SK-N-SH treated with all-trans-retinoic acid at 6 μM for 48 hours (cell line): ENCODE measurements at places on chromosomes 12 and 14.

DNA sequence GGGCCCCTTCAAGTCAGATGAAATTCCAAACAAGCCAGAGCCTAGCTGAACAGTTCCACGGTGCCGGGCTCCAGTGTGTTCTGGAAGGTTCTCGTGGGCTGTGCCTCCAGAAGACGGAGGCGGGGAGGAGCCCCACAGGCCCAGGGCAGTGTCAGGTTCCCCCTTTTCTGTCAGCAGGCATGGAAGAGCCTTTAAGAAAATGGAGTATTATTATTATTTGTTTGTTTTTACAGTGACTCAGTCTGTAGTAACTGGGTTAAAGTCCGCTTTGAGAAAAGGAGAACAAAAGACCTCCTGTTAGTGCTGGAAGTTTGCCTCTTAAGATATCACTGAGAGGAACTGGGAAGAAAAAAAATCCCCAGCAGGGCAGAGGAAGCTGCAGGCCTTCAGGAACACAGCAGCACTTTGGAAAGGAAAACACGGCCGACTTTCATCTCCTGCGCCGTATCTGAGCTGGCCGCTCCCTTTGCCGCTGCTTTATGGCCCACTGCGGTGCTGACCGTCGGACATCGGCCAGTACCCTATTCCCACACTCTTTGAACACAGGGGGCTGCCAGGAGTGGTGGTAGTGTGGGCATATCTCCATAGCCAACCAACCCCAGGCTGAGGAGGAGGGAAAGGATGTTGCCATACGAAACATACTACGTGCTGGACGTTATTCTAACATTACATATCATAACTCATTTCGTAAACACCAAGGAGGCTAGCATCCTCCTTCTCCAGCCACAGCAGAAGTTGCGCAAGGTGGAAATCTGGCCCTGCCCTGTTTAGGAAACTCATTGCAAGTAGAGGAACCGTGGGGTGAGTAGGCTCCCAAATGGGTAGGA lies 194.0 kb downstream of the ZFP36L1 start:
- ATAC-seq = peak; percentile 56; the same call in 2 of the 3 replicates

DNA sequence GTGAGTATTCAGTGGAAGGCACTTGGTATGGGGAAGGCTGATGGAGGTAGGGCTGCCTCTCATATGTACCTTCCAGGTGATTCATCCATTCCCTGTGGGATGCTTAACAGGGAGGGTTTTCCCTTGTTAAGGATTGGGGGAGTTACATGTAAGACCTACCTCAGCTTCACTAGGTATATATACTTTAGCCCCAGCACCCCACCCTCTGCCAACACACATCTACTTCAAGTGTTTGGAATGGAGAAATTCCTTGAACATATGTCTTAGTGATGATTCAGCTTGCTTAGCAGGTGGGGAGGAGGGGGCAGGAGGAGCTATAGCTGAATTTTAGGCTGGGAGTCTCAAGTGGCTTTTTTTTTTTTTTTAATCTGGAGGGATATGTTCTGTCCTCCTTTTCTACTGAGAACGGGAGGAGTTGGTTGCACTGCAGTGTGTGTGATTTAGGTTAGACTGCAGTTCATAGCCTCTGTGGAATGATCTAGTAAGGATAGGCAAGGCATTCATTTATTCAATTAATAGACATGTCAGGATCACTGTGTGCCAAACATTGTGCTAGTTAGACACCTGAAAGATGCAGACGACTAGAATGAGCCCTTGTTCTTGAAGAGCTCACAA lies 1.7 kb downstream of the PIP4K2C start:
- no peak for ATAC-seq

GRCh38 chr12:52539083-52539820 lies 13.7 kb downstream of the KRT71 start:
- ATAC-seq = no peak

- ATAC-seq = no peak
These were observed 233.2 kb downstream of the NRXN3 start for GRCh38 chr14:78403278-78403815.

DNA sequence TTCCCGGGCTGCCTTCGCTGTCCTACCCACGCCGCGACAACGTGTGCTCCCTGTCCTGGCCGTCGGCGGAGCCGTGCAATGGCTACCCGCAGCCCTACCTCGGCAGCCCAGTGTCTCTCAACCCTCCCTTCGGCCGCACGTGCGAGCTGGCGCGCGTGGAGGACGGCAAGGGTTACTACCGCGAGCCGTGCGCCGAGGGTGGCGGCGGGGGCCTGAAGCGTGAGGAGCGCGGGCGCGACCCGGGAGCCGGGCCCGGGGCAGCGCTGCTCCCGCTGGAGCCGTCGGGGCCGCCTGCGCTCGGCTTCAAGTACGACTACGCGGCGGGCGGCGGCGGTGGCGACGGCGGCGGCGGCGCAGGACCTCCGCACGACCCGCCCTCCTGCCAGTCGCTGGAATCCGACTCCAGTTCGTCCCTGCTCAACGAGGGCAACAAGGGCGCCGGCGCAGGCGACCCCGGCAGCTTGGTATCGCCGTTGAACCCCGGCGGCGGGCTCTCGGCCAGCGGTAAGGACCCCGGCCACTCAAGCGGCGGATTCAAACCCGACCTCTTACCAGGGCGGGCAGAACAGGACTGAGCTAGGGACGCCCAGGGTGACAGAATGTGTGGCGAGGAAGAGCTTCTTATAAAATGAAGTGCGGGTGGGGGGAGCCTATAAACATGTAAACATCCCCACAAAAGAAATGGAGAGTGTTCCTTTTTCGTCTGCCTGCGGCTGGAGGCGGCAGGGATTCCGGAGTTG lies 503 bp downstream of the HOXC12 start:
- no peak for ATAC-seq

- no peak for ATAC-seq
These were observed 422.6 kb downstream of the MDGA2 start for GRCh38 chr14:47252802-47253201.

GRCh38 chr12:18703321-18703720 lies 34.5 kb downstream of the PLCZ1 start:
- ATAC-seq = no peak

DNA sequence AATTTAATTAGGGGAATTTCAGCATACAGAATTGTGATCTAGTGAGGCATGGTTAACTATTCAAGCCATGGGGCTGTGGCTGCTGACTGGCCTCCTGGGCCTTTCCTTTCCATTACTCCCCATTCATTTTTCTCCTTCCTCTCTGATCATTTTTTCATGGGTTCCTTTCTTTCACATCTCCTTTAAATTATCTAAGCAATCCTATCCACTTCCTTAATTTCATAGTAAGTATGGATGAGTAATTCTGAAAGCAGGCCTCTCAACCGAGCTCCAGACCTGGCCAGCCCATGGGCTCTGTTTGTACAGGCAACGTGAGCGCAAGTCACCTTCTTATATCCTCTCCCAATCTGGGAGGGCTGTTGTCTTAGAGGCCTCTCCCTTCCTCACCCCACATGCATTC lies 13.4 kb downstream of the CKAP4 start:
- ATAC-seq = peak; percentile 77

GRCh38 chr14:70935135-70935534 lies 27.9 kb downstream of the PCNX1 start:
- no peak; the same call in 1 of the 3 replicates for ATAC-seq

DNA sequence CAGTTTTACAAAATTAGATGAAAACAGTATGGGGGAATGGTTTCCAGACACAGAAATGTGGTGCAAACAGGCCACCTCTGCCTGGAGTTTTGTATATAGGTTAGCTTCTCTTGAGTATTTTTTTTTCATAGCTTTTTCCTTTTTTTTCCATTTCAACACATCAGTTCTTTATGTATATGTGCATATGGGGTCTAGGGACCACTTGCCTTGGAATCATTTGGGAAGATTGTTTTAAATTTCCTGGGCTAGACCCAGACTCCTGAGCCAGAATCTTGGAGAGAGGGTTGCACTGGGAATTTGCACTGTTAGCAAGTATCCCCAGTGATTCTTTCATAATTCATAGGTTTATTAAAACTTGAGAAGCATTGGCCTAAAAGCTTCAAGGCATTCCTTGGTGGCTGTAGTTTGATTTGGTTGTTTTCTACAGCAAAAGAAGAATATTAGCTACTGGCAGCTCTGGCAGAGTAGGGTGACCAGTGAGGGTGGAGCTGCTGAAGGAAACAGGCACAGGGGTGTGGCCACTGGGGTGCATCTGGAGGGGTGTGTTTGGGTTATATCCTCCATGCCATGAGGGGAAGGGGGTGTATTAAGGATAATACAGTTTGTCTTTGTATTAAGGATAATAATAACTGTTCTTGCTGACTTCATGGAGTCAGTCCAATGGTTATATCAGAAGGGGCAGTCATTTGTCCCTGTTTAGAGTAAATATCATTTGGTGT lies 22.8 kb downstream of the PPP1R36 start:
- no peak for ATAC-seq

DNA sequence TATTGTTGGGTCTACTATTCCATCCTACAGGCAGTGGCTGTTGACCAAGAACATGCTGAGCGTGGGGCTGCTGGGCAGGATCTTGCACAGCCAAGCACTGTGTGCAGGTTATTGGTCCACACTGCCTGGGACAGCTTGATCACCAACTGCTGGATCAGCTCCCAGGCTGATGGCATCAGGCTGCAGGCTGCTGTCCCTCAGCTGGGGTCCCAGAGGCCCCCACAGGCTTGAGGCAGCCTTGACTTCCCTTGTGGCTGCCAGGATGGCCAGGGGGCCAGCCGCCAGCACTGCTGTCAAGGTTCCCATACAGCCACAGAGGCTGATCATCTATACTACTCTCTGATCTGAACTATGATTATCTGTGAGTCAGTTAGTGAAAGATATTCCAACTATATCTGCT lies 9.8 kb downstream of the OR2AP1 start:
- no peak for ATAC-seq

GRCh38 chr14:57199921-57200320 lies 68.8 kb downstream of the EXOC5 start:
- ATAC-seq = no peak

DNA sequence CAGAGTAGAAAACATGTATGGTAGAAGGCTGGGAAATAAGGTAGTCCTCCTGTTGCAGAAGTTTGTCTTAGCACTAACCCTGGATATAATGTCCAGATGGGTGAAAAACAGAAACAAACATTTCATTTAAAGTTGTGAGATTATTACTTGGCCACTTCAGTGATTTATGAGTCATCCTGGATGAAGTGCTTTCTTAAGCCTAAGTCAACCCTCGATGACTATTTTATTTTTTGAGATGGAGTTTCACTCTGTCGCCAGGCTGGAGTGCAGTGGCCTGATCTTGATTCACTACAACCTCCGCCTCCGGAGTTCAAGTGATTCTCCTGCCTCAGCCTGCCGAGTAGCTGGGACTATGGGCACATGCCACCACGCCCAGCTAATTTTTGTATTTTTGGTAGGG lies 10.2 kb downstream of the DLST start:
- no peak for ATAC-seq

- no peak for ATAC-seq
These were observed 11.1 kb downstream of the SLC48A1 start for GRCh38 chr12:47783821-47784819.

GRCh38 chr14:90381011-90381786 lies 15.6 kb upstream of the CALM1 start:
- ATAC-seq = no peak

- 0 out of 3 replicates have a peak, but pooled peaks have one; percentile 21 for ATAC-seq
These were observed 294.4 kb downstream of the AKAP6 start for GRCh38 chr14:32623300-32624093.

DNA sequence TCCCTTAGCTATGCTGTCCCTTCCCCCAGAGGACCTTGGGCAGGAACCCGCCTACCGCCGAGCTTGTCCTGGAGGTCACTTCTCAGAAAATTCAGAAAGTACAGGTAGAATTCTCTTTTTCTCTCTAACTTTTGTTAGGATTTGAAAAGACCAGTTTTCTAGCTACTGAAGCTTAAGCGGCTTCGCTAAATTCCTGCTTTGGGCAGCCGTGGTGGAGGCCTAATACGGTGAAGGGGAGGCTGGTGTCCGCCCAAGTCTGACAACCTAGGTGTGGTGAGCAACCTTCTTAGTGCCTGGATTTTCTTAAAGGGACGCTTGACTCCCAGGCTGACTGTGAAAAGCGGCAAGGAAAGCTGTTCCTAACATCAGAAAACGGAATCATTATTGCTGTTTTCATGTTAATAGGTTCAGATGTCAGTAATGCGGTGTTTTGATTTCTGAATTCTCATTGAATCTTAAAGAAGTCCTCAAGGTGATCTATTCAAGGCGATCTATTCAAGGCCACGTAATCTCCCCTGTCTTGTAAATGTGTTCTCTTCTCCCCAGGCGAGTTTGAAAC lies 835 bp downstream of the FGD4 start:
- ATAC-seq = peak; percentile 9

DNA sequence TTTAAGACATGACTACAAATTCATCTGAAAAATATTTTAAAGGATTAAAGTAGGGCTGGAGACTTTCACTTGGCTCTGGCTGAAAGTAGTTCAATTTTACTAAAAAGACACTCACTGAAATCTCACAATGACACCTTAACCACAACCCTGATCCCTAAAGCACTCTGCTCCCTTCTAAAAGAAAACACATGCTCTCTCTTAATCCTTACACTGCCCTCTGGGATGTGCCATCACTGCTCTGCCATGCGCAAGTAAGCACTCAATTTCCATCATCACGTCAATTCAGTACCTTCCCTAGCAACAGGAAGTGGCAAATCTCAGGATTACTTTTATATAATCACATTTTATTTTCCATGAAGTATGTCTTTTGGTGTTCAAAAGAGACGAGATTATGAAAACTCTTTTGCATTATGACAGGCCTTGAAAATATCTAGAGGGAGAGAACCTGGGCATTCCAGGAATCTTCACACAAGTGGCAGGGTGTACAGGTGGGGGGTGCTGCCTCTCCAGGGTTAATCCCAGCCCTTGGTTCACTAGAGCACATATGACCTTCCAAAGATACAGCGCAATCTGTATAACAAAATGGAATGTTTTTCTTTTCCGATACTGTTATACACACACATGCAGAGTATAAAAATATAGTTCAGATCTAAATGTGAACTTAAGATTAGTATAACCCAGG lies 7.3 kb downstream of the ATG14 start:
- no peak for ATAC-seq

GRCh38 chr14:56810836-56811592 lies 735 bp upstream of the OTX2 start:
- no peak for ATAC-seq

- peak; percentile 66 for ATAC-seq
These were observed 60.3 kb downstream of the NUAK1 start for GRCh38 chr12:106078358-106079010.

DNA sequence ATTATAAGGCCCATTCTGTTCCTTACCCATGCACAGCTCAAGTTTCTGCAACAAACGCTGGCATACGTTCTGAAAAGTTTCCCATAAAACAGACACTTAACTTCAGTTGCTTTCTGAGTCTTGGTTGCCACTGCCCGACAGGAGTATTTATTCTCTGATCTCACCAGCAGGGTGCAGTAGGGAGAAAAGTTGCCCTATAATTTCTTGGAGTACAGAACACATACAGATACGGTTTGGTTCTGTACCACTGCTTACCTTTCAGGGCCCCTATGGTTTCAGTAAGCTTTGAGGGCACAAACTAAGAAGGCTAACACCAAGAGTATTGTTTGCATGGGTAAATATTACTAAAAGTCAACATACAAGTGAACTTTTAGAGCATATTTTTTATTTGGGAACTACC lies 77.9 kb downstream of the SPATA7 start:
- peak; percentile 53; the same call in 1 of the 3 replicates for ATAC-seq

DNA sequence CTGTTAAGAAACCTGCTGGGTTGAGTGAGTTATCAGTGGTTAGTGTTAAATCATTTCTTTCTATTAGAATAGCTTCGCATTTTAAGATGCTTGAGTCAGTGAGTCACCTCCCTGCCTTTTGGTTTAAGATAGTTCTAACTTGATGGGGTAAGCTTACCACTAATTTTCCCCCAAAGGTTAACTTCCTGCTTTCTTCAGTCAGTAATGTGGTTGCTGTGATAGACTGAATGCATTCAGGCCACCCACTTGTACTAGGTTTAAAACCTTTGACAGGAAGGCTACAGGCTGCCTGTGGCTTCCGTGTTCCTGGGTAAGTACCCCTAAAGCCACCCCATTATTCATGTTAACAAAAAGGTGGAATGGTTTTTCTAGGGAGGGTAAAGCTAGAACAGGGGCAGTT lies 25.3 kb downstream of the CLEC2A start:
- ATAC-seq = no peak
